ENCODE measurements at places on chromosomes 6 and 20.

DNA sequence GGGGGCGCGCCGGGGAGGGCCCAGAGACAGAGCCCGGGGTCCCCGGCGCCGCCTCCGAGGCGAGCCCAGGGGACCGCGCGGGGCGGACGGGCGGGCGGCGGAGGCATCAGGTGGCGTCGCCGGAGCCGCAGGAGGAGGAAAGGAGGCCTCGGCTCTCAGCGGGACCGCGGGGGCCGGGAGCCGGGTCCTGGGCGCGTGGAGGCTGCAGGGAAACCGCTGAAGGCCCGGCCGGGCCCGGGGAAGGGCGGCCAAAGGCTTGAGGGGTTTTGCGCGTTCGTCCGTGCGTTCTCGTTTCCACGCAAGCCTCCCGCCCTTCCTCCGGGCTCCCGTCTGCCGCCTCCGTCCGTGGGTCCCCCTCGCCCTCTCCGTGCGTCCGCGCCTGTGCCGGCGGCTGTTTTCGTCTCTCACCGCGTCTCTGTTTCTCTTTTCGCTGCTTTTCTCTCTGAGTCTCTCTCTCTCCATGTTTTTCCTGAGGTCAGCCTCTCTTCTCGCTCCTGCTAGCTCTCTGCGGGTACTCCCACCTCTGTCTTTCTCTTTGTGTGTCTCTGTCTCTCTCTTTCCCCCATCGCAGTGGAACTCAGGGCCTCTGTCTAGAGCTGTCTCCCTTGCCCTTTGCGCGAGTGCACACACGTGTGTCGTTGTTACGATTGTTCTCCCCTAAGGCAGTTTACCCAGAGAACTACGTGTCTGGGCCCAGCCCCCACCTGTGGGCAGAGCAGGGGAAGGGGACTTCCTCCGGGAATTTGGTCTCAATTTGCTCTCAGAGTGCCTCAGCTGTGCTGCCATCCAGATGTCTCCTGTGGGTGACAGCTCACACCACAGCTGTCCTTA, 2.1 kb downstream of the IRF4 start:
- no peak for DNase-seq

DNA sequence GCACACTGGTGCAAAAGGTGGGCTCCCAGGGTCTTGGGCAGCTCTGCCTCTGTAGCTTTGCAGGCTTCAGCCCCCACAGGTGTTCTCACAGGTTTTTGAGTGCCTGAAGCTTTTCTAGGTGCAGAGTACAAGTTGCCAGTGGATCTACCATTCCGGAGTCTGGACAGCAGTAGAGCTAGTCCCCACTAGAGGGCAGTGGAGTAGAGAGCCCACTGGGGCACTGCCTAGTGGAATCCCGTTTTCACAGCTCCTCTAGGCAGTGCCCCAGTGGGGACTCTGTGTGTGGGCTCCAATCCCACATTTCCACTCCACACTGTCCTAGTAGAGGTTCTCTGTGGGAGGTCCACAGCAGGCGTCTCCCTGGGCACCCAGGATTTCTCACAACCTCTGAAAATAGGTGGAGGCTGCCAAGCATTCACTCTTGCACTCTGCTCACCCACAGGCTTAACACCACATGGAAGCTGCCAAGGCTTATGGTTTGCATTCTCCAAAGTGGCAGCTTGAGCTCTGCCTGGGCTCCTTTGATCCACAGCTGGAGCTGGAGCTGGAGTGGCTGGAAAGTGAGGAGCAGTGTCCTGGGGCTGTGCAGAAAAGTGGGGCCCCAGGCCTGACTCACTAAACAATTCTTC, 86.3 kb upstream of the PROKR2 start:
- no peak for DNase-seq

GRCh38 chr20:34110745-34111641, 1.1 kb downstream of the EIF2S2 start:
- no peak for DNase-seq

DNA sequence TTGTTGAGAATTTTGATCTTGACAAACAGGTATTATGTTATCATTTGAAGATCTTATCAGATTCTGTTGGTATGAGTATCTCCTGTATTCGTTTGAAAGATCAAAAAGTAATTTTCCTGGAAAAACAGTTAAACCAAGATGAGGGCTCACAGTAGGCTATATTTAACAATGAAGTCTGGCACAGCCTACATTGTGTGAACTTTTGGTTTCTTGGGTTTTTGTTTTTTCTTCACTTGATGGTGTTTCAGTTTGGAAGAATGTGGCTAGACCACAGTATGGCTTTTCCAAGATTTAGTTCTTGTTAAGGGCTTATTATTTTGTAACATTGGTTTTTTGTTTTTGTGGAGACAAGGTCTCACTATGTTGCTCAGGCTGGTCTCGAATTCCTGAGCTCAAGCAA, 306.4 kb downstream of the CDKAL1 start:
- no peak for DNase-seq

DNA sequence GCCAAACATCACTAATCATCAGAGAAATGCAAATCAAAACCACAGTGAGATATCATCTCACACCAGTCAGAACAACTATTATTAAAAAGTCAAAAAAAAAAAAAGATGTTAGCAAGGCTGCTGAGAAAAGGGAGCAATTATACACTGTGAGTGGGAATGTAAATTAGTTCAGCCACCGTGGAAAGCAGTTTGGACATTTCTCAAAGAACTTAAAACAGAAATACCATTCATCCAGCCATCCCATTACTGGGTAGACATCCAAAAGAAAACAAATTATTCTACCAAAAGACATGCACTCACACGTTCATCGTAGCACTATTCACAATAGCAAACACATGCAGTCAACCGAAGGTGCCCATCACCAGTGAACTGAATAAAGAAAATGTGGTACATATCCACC, 213.9 kb downstream of the TTLL2 start:
- DNase-seq, result no peak

DNA sequence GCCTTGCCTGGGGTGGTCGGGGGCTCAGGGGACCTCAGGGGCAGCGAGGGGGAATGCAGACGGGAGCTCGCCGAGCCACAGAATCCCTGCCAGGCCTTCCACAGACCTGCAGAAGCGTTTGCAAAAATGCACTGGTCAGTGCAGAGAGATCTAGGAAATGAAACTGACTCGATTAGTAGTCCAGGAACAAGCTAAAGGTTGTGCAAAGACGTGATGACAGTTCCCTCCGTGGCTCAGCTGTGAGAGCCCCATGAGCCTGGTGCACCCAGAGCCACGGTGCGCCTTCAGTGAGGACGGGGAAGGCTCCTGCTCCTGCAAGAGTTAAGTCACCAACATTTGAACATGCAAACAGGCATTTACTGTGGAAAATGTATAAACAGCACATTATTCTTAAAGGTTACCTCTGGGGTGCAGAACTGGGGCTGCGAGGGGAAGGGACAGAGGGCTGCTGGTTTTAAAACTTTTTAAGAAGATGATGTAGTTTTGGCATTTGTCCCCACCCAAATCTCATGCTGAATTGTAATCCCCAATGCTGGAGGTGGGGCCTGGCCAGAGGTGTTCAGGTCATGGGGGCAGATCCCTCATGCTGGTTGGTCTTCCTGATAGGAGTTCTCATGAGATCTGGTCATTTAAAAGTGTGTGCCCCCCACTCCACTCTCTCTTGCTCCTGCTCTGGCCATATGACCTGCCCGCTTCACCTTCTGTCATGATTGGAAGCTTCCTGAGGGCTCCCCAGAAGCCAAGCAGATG, 147.3 kb downstream of the DLL1 start:
- DNase-seq, result no peak

DNA sequence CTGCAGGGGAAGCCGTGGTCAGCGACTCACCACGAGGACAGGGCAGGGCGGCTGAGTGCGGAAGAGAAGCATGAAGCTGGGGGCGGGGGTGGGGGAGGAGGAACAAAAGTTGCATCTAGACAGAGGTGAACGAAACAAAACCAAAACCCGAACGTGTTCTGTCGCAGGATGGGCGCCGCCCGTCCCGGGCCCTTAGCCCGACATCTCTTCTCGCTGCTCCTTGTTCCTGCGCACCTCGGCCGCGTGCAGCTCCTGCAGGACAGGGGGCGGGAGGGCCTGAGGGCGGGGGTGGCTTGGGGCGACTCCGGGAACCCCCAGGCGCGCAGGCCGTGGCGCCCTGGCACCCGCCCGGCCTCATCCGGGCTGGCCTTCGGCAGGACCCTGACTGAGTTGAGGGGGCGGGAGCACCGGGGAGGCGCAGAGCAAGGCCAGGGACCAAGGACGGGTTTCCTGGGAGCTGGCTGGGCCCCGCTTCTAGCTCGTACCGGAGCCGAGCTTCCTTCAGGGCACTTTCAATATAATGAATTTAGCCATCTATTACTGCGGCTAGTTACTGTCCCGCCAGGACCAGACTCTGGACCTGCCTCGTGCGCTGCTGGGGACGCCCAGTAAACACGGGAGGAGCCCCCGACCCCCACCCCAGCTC, 12.0 kb downstream of the STMN3 start:
- no peak for DNase-seq

GRCh38 chr6:25788305-25788922, 33.9 kb downstream of the SLC17A4 start:
- DNase-seq, result peak; percentile 25

- DNase-seq, result no peak
Observed at GRCh38 chr6:11772109-11772825, 6.3 kb downstream of the ADTRP start.

GRCh38 chr6:135675862-135676261, 175.6 kb upstream of the PDE7B start:
- DNase-seq, result peak; percentile 29

DNA sequence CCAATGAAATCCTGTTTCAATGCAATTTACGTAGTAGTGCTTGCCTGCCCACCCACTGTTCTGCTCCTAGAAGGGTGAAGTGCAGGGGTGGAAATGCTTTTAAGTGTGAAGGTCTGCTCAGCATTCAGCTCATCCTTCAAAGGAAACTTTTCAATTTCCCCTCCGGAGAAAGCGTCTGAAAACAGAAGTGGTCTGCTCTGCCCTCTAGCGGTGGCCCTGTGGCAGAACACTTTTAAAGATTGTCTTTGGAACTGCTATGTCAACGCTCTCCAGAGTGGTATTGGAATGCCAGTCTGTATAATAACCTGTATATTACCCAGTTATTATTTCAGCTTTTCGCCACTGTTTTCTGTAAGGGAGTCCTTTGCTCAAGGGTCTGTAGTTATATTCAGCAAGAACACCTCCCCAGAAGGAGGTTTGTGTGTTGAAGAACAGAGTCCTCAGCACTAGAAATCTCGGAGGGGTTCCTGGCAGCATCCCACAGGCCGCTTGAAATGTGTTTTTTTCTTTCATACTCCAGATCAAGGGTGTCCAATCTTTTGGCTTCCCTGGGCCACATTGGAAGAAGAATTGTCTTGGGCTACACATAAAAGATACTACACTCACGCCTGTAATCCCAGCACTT, 63.1 kb upstream of the KLHL31 start:
- DNase-seq, result peak; percentile 27

DNA sequence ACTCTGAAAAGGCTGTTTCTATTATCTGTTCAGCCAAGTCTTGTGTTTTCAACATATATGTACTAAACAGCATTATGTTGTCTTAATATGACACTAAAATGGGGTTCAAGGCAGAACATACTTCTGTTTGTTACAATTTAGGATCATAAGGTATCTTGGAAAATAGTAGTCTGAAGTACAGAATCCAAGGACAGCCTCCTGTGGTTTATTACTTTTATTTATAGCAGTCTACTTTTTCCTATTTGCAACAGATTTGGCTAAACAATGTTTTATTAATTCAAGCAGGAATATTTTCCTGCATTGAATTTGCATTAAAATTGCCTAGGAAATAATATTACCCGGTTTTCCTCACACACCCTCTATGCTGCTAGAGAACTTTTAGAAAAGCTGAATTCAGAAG, 67.7 kb downstream of the PLEKHG1 start:
- no peak for DNase-seq

GRCh38 chr6:119308048-119308570, 41.5 kb downstream of the MAN1A1 start:
- no peak for DNase-seq

DNA sequence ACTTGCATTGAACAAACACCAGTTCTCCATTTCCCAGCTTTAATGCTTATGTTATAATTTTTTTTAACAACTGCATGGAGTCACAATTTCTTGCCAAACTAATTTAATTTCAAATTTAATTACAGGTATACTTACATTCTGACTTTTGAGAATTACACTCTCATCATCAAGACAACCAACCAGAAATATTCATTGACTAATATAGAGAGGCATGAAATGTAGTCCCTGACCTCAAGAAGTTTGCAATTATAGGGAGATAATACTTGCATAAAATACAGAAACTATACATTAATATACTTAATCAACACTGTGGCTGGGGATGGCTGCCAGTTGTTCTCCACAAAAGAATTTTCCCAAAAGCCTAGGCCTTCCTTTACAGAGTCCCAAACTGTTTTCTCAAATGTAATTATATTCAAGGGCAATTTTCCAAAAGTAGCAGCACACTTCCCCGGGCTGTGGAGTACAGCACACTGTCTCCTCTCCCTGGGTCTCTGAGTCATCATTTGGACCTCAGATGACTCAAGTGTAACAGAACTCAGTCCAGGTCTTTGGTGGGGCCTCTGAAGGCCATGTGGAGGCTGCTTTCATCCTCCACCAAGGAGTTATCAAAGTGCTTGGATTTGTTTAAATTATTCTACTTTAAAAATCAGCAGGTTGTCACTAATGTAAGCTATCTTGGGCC, 114.1 kb downstream of the KIF16B start:
- no peak for DNase-seq

DNA sequence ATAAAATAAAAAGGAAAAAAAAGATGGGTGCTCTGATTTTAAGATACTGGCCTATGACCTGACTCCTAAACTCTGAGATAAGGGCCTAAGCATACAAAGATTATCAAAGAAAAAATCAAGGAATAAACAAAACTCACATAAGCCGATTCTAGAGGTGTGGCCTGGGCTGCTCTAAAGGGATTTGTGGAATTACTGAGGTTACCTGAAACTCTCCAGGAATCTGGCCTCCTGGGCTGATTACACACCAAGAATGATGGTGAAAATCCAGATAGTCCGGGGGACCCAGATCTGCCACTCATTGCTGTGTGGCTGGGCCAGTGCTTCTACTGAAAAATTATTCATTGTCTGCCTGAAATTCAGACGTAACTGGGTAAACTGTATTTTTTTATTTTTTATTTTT, 122.7 kb upstream of the RNF24 start:
- no peak for DNase-seq

- no peak for DNase-seq
Observed at GRCh38 chr6:95087394-95088097, 489.8 kb upstream of the MANEA start.

GRCh38 chr6:5680095-5680494, 326.6 kb downstream of the NRN1 start:
- DNase-seq, result no peak

DNA sequence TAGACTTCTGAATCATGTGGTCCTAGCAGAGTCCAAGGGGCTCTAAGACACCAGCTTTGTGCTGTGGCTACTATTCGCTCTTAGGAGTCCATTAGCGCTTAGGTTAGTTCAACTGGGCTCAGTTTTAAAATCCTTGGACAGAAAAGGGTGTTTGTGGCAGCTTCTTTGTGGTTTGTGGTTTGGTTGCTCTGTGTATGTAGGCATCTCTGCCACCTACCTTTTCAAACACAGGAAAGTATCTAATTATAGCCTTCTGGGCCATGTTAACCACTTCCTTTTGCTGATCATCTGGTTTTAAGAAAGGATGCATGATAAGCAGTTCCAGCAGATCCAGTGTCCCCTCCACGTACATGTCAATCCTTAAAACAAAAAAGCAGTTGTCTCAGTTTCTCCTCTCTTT, 10.8 kb downstream of the GSTA4 start:
- DNase-seq, result no peak
